ENCODE measurements at places on chromosomes 2 and 18. TPM values are rescaled to one million over a fixed set of nuclear protein-coding genes. Genes with fewer than 3 reads are reported as not detected.

The KCNK3 gene
- total RNA-seq = 0.30 TPM

The TFCP2L1 gene
- 3.2 TPM for total RNA-seq

GRCh38 chr18:79191418-79191817, 122.2 kb downstream of the ATP9B start:
- H3K27me3 ChIP-seq = no peaks in the 10 kb centered on the region
- no peak overlapping the region for H3K4me3 ChIP-seq
- no peak overlapping the region for H3K27ac ChIP-seq
- DNase-seq = no peak
- H3K4me1 ChIP-seq = peaks cover 2% of the 10 kb centered on the region

- H3K4me1 ChIP-seq = peaks cover 2% of the 10 kb centered on the region
- no peak for DNase-seq
- H3K36me3 ChIP-seq = no peaks in the 10 kb centered on the region
- H3K27me3 ChIP-seq = no peaks in the 10 kb centered on the region
- H3K4me3 ChIP-seq = peak overlapping the region; percentile 99
These were observed 1.4 kb downstream of the ALMS1 start for GRCh38 chr2:73386894-73387636.

GRCh38 chr2:71395471-71395870, 57.9 kb upstream of the DYSF start:
- no peaks in the 10 kb centered on the region for H3K27me3 ChIP-seq
- no peaks in the 10 kb centered on the region for H3K4me1 ChIP-seq
- no peak overlapping the region for H3K4me3 ChIP-seq
- H3K27ac ChIP-seq = no peak overlapping the region
- no peak for DNase-seq

DNA sequence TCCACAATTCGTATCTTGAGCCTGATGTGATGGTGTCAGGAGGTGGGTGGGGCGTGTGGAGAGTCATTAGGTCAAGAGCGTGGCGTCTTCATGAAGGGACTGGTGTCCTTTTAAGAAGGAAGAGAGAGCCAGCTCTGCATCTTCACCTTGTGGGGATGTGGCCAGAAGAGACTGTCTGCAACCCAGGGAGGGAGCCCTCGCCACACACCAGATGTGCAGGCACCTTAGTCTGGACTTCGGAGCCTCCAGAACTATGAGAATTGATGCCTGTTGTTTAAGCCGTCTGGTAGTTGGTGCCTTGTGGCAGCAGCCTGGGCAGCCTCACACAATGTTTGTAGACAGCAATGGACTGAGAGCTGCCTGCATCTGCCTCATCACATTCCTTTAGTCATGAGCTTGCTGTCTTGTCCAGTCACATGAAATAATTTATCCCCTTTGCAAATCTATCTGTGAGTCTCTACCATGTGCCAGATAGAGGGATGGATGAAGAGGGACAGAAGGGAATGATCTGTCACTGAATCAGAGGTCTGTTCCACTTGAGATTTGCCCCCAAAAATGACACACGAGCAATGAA, 61.0 kb downstream of the MYT1L start:
- H3K4me3 ChIP-seq = no peak overlapping the region
- no peak for DNase-seq
- H3K36me3 ChIP-seq = no peaks in the 10 kb centered on the region
- no peak overlapping the region for H3K27ac ChIP-seq
- no peaks in the 10 kb centered on the region for H3K4me1 ChIP-seq
- H3K27me3 ChIP-seq = no peaks in the 10 kb centered on the region
